Activated naive CD4-positive, alpha-beta T cell treated with Interleukin-2 at 50 U/mL for 16 hours (primary cell): ENCODE measurements at places on chromosomes 1 and 21.

GRCh38 chr1:153415850-153416570 lies at the start of gene S100A7A:
Gene S100A7A (plus strand): TSS chr1:153416520. CDS start chr1:153418083, 1,563 bp downstream.
- no peak for DNase-seq

- no peak for DNase-seq
These were observed 31.7 kb upstream of the KLF17 start for GRCh38 chr1:44086692-44087474.

DNA sequence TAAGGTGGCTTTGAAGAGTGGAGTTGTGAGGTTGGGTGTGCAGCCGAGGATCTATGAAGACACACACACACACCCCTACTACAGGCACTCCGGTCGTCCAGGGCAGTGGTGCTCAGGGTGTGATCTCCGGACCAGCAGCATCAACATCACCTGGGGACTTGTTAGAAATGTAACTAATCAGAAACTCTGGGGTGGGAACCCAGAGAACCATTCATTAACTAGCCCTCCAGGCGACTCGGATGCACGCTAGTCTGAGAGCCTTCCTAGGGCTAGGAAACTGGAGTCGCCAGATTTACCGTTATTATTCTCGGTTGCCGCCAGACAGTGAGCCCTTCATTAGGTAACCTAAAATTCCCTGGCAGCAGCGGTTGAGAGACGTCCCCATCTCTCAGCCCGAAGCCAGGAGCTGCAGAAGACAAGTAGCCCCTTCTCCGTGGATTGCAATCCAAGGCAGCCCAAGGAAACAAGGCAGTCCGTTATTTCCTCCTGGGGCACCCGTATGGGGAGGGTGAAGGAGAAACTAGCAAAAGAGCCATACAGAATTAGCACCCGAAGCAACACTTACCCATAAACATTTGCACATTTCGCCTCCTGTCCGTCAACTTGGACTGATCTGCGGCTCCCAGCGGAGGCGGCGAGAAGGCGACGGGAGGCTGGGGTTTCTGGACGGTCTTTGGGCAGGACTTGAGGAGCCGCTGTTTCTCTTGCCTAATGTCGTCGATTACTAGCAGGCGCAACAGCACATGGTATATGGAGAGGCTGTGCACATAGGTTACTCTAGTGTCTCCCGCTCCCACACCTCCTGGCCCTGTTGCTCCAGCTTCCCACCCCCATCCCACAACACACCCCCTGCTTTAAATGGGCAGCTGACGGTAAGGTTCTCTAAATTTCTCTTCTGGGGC lies 2.9 kb upstream of the CCN1 start:
- DNase-seq, result no peak

DNA sequence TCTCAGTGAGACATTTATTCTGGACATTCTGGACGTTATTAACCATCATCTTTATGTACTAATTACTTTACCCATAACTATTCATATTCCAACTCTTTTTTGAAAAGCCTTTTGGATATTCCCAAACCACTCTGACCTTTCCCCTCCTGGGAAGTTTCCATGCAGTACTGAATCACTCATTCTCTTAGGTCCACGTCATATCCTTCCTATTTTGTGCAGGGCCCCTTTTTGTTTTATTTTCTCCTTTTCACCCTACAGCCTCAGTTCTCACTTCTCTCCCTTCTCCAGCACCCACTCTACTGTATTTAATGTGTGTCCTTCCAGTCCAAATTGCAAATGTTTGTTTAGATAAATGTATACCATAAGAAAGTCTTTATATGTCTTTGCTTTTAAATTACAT lies 16.4 kb upstream of the ATP1A1 start:
- no peak for DNase-seq
